ENCODE measurements at places on chromosomes 16 and 17.

- peak; percentile 21 for DNase-seq
Measured at GRCh38 chr17:33241390-33241789, 51.7 kb downstream of the ASIC2 start.

DNA sequence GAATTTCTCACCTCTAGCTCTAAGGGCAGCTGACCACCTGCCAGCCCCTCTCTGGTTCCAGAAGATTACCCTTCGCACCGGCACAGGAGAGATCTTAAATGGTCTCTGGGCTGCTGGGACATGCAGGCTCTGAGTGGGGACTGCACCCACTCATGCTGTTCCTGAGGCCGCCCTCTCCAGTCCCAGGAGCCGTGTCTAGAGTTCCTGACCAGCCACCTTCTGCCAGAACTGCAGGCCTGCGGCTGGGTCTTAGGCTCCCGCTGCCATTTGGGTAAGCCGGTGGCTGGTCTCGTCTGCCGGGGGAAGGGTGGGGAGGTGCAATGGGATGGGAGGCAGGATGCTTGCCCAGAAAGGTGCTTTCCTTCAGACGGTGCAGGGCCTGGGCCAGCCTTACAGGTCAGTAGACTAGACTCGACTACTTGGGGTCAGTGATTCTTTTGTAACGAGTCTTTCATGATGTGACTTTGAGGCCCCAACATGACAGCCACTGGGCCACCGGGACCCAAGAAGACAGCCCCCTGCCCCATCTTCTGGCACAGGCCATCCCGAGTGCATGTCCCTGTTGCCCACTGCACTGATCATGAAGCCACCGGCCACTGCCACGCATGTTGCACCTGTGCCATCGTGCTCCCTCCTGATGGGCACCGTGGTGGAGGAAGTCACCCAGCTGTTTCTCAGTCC is 26.4 kb downstream of the B9D1 start:
- no peak for DNase-seq

GRCh38 chr17:49316258-49316570 is 45.8 kb downstream of the ZNF652 start:
- peak; percentile 43 for DNase-seq

DNA sequence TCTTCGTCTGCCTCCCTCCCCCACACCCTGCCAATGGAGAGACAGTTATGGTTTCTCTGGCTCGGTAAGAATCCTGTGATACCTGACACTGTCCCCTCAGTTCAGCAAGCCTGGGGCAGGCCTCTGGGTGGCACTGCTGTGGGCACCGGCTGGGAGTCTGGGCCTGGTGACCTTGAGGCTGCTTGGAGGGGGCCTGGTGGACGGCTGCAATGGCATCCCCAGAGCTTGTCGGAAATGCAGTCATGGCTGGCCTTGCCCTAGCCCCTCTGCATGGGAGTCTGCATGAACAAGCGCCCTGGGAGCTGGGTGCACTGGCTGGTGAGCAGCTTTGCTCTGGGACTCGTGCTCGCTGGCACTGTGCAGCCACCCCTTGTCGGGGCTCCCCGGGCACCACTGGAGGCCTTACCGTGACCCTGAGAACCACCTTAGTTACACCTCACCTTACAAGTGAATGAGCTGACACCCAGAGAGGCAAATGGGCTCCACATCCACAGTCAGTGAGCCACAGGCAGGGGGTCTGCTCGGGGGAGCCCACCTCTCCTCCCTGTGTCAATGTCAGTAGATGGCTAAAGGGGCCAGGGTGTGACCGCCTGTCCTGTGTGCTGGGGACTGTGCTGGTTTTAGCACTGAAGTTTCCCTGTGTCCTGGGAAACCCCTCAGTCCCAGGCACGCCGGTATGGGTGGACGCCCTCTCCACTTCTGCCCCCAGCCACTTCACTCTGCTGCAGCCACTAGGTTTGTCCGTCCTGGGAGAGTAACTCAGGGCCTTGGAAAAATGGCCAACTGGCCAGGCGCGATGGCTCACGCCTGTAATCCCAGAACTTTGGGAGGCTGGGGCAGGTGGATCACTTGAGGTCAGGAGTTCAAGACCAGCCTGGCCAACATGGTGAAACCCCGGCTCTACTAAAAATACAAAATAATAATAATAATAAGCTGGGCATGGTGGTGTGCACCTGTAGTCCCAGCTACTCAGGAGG is 1.4 kb downstream of the LGALS3BP start:
- DNase-seq = no peak

DNA sequence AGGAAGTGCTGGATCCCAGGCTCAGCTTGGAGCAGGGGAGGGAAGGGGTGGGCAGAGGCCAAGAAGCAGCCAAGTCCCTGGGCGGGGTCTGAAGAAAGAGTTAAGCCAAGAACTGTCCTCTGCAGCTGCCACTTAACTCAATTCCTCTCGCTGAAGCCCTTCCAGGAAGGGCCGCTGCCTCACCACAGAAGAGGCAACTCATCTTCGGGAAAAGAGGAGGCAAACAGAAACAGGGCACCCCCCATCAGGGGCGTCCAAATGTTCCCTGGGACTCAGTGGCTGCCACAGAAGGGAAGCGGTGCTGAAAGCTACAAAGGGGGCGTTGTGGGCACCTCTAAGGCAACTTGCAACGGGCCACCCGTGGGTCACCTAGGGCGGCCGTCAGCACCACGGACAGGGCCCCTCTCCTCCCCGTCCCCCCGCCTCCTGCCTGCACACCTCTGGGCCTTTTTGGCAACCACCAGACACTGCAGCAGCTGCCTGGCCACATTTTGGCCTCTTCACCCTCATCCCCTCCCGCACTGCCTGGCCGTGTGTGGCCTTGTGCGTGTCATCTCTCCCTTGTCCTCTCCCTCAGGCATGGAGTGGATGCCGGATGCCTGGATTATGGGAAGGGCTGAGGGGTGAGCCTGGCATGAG is 2.5 kb downstream of the TLCD3B start:
- no peak for DNase-seq

DNA sequence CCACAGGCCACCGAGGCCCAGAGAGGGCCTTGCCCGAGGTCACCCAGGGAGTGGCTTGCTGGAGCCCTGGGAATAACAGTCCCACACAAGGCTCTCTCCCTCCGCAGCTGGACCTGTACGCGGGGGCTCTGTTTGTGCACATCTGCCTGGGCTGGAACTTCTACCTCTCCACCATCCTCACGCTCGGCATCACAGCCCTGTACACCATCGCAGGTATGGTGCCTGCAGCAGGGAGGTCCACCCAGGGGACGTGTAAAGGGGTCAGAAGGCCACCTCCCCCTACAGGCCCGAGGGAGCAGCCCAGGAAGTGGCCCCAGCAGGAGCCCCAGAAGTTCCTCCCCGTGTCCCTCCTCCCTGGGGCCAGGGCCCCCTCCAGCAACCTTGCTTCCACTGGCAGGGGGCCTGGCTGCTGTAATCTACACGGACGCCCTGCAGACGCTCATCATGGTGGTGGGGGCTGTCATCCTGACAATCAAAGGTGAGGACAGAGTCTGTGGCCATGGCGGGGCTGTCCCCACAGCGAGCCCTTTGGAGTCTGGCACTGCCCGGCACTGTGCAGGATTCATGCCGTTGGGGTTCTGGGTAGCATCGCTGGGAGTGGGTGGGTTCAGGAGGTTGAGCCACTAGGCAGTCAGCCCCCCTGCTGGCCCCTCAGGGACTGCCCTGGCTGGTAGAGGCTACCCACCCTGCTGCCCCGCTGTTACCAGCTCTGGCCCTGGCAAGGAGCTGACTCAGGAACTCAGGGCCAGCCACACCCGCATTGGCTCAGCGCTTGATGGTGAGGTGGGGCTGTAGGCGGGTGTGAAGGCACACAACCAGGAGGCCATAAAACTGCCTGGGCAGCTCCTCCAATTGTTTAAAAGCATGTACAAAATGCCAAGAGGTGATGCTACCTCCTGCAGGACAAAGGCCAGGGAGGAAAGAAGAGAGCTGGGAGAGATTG is 17.3 kb downstream of the SLC5A10 start:
- DNase-seq = peak; percentile 36

DNA sequence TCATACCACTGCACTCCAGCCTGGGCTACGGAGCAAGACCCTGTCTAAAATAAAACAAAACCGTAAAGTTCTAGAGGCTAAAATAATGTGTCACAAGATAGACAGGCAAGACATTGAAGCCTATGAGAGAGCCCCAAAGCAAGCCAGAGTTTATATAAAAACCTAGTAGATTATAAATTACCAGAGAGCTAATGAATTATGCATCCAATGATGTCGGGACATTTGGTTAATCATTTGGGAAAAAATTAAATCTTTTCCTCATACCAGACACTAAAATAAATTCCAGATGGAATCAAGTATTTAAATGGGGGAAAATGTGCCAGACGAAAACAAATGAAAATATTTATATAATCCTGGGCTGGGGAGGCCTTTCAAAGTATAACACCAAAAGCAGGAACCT is 24.2 kb downstream of the CCDC40 start:
- DNase-seq = no peak

- DNase-seq = peak; percentile 98
Measured at GRCh38 chr16:24700549-24701392, 28.7 kb upstream of the TNRC6A start.

GRCh38 chr17:74738051-74738996 is 1.3 kb downstream of the RAB37 start:
- DNase-seq = no peak

DNA sequence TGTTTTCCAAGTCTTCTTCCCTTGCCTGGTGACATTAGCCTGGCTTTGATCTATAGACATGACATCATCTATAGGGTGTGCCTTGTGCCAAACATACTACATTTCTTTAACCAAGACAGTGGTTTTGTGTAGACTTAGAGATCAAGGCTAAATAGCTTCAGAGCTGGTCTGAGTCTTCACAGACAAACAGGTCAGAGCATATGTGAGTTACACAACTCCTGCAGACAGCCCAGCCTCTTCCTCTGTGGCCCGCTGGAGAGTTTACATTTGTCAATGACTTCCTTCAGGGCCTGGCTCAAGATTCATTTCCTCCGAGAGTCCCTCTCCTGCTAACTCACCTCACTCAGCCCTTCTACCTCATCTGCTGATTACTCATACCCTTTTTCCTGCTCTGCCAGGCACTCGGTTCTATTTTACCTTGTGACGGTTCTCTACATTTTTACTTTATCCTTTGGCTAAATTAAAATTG is 73.1 kb upstream of the TANC2 start:
- DNase-seq = peak; percentile 68

GRCh38 chr16:28062261-28062846 is 1.2 kb downstream of the GSG1L start:
- DNase-seq = no peak

All from AG08395 (cell line).